ENCODE measurements at places on chromosomes 11 and 22.

- no peak for DNase-seq
Observed at GRCh38 chr11:89175796-89176195, 1.9 kb upstream of the TYR start.

- DNase-seq: no peak
Observed at GRCh38 chr11:92159931-92160330, 64.7 kb upstream of the FAT3 start.

DNA sequence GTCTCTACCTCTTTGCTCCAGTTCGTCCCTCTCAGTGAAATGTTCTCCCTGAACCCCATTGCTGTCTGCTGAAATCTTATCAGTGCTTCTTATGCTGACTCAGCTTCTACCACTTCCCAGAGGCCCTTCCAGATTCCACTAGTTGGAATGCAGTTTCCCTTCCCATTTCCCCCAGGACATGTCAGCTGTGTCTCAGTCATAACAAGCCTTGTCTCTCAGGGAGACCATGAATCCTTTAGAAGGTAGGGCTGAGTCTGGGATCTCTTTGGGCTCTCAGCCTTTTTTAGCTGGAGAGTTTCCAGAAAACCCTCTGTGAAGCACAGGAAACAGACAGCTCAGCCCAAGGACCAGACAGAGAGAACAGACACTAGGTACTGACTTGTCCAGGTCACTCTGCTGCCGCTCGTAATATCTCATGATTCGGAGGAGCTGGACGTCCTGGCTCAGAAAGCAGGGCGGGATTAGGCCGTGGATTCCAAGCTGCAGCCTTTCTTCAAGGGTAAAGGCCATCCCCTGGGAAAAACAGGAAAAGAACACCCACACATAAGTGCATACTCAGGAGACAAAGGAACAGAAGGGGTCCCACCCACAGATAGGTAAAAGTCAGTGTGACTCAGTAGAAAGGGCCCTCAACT, 113.0 kb downstream of the ME3 start:
- DNase-seq: no peak

DNA sequence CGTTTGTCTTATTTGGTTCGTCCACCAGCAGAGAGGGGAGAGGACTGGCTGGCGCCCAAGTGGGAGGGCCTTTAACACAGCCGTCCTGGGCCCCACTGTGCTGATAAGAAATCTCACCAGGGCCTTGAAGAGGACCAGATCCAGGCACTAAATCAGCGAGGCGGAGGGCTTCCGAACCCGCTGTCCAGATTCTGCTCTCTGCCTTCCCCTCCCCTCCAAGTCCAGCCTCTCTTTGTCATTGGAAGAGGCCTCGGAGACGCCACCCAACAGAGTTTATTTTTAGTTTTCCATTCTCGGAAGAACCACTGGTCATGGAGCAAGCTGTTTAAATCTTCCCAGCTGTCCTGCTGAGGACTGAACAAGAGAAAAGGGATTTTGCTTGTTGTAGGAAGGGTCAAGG, 9.3 kb upstream of the FXYD6 start:
- DNase-seq: no peak

- DNase-seq: no peak
Observed at GRCh38 chr22:42067671-42068251, 2.9 kb downstream of the NAGA start.

GRCh38 chr11:29008481-29008880, 900.3 kb downstream of the METTL15 start:
- no peak for DNase-seq

DNA sequence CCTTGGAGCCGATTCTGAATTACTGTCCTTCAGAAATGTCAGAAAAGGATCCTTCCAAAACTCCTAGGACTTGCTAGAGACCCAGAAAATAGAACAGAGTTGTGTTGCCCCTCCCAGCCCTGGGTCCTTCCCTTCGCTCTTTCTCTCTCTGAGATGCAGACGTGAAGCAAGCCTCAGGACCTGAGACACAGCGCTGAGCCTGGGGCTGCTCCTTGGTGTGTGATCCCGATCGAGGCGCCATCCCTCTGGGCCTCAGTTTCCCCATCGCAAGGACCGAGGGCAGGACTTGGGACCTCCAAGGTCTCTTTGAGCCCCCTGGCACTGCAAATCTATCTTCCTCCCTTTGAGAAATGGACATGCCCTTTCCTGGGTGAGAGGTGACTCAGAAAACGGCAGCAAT, 533.5 kb downstream of the TBC1D22A start:
- DNase-seq: no peak

DNA sequence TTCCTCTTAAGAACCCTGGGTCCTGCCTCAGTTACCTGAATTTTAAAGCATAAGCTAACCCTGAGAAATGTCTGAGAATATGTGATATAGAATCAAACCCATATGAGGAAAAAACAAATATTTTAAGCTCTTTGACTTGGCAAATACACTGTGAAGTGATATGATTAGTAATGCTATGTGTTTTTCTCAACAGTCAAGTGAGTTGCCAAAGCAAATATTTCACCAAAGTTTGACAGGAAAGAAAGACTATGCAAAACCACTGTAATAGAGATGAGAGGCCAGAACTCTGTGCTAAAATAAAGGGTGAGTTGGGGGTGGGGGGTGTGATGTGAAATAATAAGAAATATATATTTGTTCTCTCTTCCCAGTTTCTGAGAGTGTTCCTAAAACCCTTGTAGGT, 613.5 kb upstream of the CCDC179 start:
- DNase-seq: no peak

DNA sequence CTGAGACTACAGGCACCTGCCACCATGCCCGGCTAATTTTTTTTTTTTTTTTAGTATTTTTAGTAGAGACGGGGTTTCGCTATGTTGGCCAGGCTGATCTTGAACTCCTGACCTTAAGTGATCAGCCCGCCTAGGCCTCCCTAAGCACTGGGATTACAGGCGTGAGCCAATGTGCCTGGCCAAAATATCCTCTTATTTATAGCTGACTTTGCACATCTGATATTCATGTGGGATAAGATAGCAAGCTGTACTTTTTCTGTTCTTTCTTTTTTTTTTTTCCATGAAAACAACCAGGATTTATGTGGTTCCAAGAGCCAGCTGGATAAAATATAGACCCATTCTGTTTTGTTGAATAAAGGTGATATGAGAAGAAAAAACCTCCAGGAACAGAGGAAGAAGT, 12.1 kb upstream of the XBP1 start:
- no peak for DNase-seq

- DNase-seq: no peak
Observed at GRCh38 chr11:72740060-72740424, 12.2 kb downstream of the ARAP1 start.

DNA sequence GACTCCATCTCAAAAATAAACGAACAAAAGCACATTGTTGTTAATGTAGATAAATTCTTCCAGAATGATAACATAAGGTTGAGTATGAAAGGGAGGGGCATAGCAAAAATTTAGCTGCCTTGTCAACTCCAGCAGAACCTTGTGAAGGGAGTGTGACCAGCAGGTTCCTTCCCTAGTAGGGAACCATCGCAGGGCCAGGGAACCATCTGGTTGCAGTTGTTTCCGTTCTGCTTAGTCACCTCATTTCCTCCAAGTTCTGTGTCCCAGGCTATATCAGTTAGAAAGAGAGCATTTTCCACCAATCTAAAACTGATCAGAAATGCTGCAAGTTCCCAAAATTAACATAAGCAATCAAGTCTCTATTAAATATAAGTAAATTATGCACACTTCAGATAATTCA, 126.7 kb upstream of the BLID start:
- no peak for DNase-seq

- no peak for DNase-seq
Observed at GRCh38 chr11:132734217-132734616, 798.1 kb downstream of the OPCML start.

- peak; percentile 0 for DNase-seq
Observed at GRCh38 chr11:88103337-88104206, 71.7 kb downstream of the RAB38 start.

DNA sequence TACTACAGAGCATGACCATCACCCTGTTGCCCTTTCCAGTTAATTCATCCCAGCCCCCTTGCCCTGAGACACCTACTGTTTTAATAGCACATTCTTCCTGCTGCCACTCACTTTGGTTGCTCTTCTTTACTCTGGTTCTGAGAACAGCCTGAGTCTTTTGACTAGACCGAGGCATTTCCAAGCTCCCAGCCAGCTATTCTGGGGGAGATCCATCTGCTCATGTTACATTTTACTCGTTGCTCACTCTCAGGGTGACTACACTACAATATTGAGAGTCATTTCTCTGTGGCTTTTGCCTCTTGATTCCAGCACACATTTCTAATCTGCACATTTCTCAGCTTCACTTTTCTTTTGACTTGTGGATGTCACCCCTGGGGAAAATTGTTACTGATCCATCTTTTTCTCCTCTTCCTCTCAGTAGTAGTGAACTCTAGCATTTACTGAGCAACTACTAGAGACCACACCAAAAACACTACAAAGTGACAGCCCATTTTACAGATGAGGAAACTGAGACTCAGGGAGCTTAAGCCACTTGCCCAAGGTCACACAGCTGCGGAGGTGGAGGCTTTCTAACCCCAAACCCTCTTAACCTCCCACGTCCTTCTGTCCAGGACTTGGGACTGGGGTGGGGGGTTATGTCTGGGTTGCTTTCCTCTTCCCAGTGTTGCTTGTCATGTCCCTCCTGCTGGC, 117.8 kb downstream of the C11orf91 start:
- no peak for DNase-seq

- DNase-seq: no peak
Observed at GRCh38 chr11:57713835-57714234, 1.4 kb downstream of the TMX2 start.

GRCh38 chr11:81104051-81104450, 1629.6 kb downstream of the FAM181B start:
- DNase-seq: no peak

GRCh38 chr11:2186669-2187279, 15.2 kb upstream of the TH start:
- peak; percentile 14 for DNase-seq

- no peak for DNase-seq
Observed at GRCh38 chr11:356610-357009, 12.7 kb upstream of the B4GALNT4 start.

DNA sequence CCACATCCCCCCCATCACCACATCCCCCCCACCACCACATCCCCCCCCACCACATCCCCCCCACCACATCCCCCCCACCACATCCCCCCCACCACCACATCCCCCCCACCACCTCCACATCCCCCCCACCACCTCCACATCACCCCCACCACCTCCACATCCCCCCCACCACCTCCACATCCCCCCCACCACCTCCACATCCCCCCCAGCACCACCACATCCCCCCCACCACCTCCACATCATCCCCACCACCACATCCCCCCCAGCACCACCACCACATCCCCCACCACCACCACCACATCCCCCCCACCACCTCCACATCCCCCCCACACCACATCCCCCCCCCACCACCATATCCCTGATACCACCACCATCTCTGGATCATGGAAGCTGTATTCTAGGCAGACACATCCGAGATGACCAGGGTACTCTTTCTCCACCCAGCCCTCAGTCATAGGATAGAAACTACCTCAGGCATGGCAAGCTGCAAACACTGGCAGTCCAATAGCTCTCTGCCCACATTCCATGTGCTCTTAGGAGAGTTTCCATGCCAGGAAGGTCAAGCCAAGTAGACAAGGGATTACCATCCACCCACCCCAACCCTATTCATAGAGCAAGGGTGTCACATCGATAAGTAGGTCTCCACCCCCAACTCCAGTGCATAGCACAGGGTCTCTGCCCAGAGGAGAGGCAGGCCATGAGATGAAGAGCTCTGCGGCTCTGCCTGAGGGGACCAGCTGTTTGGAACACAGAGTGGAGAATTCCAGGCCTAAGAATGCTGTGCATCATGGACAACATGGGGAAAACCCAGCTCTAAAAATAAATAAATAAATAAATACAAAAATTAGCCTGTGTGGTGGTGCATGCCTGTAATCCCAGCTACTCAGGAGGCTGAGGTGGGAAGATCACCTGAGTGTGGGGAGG, 33.0 kb upstream of the TEAD1 start:
- DNase-seq: no peak

- DNase-seq: no peak
Observed at GRCh38 chr22:47695176-47695575, 932.7 kb downstream of the TBC1D22A start.

DNA sequence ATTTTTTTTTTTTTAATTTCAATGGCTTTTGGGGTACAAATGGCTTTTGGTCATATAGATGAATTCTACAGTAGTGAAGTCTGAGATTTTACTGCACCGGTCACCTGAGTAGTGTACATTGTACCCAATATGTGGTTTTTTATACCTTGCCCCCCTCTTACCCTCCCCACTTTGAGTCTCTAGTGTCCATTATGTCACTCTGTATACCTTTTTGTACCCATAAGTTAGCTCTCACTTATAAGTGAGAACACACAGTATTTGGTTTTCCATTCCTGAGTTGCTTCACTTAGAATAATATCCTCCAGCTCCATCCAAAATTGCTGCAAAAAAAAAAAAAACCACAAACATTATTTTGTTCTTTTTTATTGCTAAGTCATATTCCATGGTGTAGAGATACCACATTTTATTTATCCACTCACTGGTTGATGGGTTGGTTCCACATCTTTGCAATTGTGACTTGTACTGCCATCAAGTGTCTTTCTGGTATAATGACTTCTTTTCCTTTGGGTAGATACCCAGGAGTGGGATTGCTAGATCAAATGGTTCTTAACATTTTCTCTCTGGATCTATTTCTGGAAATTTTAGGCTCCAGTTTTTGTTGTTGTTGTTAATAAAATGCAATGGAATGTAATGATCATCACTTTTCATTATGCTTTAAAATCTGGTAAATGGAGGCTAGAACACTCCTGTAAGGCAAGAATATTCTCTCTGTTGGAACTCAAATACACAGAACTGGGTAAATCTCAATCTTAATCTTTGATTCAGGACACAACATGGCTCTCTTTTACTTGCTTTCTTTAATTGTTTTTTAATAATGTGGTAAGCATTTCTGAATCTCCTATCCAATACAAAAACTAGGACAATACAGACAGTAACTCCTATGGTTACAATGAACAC, 10.3 kb downstream of the NEAT1 start:
- DNase-seq: no peak

DNA sequence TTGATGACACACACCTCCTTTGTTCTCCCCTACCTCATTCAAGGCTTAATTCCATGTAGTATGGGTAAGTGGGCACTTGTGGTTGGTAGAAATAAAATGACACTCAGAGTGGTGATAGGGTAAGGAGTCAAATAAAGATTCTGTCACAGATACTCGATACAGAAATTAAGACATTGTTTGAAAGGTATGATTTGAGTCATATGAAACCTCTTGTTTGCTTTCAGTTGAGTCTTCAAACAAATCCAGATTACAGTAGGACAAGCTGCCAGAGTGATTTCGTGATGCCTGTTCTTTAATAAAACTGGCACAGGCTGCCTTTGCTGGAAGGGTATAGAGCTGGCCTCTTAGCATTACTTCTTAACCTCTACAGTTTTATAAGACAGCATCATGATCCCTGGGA, 182.4 kb downstream of the SPON1 start:
- no peak for DNase-seq

- no peak for DNase-seq
Observed at GRCh38 chr22:26574001-26574723, 15.8 kb downstream of the TPST2 start.

DNA sequence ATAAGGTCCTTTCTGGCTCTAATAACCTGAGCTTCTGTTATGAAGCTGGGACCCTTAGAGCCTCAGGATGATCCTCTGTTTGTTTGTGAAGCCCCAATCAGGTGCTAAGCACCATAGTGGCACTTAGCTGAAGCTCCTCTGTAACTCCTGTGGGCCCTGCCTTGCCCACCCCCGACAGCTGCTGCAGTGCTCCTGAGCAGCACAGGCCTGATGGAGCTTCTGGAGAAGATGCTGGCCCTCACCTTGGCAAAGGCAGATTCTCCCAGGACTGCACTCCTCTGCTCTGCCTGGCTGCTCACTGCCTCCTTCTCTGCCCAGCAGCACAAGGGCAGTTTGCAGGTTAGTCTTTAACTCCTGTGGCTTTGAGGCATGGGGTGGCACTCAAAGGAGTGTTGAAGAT, 19.0 kb upstream of the CCDC134 start:
- no peak for DNase-seq

Measured in activated T-helper 1 cell treated with Interleukin-2 at 50 U/mL for 16 hours (primary cell).